ENCODE measurements at places on chromosomes 7 and 10.

DNA sequence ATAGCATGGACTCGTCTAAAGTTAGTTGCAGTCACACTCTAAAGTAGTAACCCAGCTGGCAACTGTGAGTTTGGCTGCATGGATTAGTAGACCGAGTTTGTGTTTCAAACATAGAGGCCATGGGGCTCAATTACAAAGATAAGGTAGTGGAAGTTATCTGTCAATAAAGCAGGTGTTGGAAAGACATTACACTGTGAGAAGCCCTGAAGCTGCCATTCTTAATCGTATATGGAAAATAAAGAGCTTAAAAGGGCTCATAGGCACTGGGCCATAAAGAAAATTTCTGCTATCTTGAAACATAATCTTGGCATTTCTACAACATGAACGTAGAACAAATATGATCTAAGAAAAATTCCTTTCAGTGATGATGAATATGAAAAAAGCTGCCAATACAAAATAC is 837.7 kb downstream of the REEP3 start:
- no peak for DNase-seq

DNA sequence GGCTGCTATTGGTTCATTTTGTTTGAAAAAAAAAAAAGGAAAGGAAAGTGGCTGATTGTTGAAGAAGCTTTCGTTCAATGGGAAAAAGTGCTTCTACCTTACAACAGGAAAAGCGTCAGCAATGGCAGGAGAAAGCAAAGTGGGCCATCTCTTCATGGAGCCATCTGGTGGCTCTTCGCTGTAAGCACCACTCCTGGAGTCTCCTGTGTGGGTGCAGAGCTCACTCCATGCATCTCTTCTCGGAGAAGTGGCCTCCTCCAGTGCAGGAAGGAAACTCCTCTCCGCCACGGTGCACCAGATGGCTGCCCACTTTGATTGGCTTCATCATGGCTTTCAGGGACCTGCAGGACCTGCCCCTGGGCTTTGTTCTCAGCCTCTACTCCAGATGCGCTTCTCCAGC is 250.9 kb downstream of the PTEN start:
- no peak for DNase-seq

DNA sequence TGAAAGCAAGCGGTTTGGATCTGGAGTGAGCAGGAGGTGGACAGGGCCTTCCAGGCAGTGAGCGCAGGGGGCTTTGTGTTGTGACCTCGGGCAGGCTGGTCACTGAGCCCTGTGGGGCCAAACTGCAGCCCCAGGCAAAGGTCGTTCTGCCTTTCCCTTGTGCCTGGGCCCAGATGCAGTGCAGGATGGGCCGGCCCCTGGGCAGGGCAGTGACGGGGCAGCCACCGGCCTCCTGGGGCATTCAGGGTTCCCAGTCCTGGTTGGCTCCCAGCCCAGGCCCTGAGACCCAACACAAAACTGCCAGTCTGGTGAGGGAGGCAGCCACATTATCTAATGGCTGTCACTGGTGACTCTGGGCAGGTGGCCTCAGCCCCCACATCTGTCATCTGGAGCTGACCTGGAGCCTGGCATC is 7.1 kb downstream of the ARPC1B start:
- DNase-seq = no peak

DNA sequence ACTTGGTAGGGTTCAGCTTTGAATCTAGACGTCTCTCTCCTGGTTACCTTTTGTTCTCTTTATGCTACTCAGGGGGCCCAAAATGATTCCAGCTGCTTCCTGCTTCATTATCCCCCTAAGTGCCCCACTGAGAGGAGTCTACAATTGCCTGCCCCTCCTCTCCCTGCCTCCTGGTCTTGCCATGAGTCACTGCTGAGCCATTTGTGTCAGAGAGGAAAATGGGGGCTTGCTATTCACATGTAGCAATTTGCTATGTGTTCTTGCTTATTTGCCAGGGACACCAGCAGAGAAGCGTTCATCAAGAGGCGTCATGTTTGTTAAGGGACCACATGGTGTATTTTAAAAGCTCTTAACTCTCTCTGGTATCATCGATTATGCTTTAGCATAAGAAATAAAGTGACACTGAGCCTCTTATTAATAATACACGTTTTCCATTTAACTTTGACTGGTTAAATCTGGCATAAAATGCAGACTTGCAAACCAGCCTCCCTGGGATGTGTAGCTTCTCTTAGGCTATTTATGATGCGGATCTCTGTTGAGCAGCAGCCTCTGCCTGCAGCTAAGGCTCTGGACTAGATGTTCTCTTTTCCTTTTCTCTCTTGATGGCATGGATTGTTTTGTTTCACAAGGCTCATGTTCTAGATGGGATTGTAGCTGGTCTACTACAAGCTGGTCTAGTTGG is 239.3 kb downstream of the AUTS2 start:
- no peak for DNase-seq

GRCh38 chr7:112399501-112399900 is 50.8 kb upstream of the IFRD1 start:
- no peak for DNase-seq

DNA sequence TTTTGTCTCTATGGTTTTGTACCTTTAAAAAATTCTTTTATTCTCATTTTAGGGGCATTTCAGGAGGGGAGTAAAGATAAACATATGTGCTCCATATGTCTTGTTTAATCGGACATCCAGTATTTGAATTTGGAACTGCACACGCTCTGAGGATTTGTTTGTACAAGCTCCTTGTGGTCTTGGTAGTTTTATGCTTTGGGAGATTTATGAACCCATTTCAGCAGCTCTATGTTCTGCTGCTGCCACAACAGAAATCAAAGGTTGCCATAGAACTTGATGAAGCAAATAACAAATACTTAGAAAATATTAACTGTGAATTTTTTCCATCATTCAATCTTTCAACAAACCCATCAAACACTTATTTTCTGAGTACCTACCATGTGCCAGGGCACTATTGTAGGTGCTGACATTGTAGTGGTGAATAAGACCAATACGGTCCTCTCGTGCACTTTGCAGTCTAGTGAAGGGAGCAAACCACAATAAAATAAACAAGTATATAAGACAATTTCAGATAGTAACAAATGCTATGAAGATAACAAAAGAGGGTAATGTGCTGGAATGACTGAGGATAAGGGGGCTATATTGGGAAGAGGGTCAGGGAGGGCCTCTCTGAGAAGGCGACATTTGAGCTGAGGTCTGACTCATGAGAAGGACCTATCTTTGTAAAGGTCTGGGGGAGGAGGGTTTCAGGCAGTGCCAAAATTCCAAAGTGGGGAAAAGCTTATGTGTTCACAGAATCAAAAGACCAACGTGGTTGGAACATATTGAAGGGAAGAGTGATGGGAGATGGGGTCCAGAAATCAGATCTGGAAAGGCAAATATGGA is 30.4 kb downstream of the MYPN start:
- no peak for DNase-seq

- no peak for DNase-seq
Observed at GRCh38 chr7:1924258-1924817, 254.3 kb downstream of the ELFN1 start.

DNA sequence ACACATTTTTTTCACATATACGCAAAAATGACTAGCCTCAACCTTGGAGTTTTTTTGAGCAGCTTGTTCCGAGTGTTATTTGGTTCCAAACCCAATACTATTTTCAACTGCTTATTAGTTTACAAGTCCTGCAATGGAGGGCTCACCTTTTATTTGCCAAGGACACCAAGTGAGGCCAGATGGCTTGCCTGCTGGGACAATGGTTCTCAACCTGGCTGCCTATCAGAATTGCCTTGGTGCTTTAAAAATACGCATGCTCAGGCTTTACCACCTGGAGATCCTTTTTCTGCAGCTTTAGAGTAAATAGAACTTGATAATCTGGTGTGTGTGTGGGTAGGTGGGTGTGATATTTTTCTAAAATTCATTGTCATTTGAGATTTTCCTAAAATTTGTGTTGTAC is 276.8 kb downstream of the MTERF1 start:
- DNase-seq = no peak

GRCh38 chr10:43084812-43085211 is 7.9 kb downstream of the RET start:
- no peak for DNase-seq

DNA sequence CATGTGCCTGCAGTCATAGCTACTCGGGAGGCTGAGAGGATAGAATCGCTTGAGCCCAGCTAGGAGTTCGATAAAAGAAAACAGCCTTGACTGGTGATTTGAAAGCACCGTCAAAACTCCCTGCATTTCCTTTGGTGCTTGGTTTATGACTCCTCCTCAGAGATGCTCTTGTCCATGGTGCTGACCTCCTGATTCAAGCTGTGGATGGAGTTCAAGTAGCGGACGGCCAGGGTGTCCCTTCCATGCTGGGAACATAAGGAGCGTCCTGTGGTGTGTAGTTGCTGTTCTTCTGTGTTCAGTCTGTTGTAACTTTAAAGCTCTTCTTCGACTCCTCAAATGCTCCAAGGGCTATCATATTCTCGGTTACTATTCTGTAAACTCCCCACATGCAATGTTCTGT is 382.5 kb upstream of the KIAA1217 start:
- DNase-seq = no peak

DNA sequence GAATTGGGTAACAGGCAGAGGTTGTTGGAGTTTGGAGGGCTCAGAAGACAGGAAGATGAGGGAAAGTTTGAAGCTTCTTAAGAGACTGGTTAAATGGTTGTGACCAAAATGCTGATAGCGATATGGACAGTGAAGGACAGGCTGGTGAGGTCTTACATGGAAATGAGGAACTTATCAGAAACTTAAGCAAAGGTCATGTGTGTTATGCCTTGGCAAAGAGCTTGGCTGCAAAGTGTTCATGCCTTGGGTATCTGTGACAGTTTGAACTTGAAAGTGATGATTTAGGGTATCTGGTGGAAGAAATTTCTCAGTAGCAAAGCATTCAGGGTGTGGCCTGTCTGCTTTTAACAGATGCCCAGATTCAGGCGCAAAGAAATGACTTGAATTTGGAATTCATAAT is 64.5 kb upstream of the EEPD1 start:
- DNase-seq = no peak

DNA sequence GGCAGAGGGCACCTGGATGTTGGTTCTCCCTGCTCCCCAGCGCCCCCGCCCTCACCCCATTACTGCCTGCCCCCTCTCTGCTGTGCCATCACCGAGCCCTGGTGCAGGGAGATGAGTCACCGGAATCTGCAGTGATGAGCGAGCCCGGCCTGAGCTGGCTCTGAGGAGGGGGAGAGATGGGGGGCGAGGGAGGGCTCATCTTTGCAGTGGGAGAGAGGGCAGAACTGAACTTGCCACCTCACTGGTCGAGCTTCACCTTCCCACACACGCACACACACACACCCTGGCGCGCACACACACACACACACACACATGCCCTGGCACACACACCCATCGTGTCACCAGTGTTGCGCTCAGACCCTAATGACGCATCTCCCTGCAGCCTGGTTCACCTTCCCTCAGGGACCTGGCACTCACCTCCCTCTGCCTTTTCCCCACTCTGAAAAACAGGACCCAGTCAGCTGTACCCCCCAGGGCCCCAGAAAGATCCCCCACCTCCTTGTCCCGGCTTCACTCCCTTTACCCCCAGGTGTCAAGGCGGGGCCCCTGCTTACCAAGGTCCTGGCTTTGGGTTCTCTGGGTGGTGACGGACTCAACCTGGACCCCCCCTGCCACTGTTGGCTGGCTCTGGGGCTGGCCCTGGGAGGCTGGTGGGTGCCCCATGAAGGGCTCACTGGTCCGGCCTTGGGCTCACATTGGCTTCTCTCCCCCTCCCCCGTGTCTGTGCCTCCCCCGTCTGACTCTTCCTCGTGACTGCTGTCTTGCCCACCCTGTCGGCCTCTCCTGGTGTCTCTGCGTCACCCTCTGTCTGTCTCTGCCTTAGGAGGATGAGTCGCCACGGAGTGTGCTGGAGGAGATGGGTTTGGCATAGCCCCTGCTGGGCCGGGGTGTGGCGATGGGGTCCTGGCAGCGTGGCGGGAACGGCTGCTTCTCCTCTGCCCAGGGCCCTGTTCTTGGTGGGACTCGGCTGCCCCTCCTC is 5.4 kb downstream of the VGF start:
- DNase-seq = no peak

GRCh38 chr10:34721208-34721840 is 93.8 kb downstream of the PARD3 start:
- no peak for DNase-seq

DNA sequence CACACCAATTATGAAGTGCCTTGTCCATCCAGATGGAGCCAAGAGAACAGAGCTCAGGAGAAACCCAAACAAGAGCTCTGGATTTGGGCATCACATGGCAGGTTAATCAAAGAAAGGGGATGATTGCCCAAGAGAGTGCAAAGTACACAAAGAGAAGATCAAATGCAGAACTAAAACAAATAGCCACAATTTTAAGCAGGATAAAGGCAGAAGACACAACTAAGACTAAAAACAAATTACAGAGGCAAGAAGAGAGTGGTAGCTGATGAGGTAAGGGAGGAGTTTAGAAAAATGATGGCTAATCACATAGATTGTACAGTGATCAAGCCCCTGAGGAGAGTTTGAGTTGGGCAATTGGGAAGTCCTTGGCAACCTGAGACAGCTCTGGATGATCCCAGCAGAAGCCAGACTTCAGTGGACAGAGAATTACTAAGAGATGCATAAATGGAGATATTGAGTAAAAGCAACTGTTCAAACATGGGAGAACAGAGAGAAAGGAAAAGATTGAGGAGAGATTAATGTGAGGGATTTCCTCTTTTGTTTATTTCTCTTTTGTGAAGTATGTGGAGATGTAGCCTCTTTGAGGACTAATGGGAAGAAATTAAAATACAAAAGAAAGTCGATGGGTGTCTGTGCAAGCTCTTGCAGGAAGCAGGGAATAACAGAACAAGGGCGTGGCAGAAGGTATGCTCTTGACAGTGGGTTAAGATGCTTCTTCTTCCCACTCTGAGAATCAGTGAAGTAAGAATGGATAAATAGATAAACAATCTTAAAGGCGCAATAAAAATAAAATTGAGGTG is 101.9 kb downstream of the LRRN3 start:
- no peak for DNase-seq

GRCh38 chr10:23614483-23614882 is 175.6 kb downstream of the OTUD1 start:
- DNase-seq = no peak

DNA sequence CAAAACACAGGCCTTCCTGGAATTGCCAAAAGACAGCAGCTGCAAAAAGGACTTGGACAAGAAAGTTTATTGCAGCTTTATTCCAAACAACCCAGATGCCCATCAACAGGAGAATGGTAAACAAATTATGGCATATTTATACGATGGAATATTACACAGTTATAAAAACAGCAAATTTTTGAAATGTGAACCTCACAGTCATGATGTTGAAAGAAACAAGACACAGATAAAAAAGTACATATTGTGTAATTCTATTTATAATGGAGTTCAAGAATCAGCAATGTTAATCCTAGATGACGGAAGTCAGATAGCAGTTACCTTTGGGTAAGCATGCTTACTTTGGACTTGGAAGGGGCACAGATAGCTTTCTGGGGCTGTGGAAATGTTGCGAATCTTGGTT is 44.4 kb downstream of the SYPL1 start:
- no peak for DNase-seq

- no peak for DNase-seq
Observed at GRCh38 chr10:51394039-51394438, 305.4 kb downstream of the CSTF2T start.

DNA sequence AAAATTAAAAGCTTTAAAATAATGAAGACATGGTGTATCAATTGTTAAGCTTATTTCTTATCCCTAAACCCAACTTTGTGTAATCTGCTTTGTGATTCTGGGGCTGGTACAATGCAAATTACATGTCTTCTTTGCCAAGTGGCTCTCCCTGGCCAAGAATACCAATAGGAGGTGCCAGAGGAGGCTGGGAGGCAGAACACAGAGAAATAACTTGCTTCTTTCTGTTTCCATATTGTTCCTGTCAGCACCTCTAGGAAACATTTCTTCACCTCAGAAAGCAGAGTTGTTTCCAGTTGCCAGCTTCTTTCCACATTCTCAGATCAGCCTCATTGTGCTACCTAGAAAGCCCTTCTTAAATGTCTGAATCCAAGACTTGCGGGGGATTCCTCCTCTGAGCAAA is 174.4 kb downstream of the MDFIC start:
- DNase-seq = no peak
